Stimulated activated CD8-positive, alpha-beta memory T cell treated with anti-CD3 and anti-CD28 coated beads, Interleukin-4, amount 100 ng/mL, for 1 hour (primary cell): ENCODE measurements at places on chromosomes 5 and 9.

GRCh38 chr5:181167814-181168488 is 20.6 kb downstream of the OR2V2 start:
- no peak for DNase-seq

DNA sequence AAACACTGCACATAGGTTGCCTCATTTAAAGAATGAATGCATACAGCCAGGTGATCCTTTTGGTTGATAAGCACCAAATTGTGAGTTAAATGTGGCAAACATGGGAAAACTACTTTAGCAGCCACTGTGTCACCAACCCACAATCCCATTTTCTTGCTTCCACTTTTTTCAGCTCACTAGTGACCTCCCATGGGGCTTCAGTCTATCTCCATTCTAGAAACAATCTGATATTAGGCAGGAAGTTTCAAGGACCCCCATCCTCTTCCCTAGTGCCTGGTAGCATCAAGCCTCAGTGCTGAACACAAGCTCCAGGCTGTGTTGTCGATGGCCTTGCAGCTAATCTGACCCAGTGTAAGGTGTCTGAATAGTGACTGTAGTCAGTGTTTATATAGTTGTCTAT is 66.2 kb downstream of the PLPPR1 start:
- DNase-seq, result no peak

DNA sequence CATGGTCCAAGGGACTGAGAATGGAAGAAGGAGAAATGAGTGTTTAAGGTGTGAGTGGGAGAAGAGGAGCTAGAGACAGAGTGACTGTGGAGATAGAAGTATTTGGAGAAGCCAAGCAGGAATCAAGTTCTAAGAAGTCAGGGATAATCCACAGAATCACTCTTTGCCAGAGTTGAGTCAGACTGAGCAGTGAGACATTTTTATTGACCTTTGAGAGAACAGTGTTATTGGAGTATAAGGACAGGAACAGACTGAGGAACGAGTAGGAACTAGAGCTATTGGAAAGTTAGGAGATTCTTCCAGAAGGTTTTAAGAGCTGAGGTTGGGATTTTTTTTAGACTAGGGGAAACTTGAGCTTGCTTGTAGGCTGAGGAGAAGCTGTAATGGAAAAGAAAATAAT is 37.2 kb downstream of the RCL1 start:
- DNase-seq, result no peak

- DNase-seq, result no peak
These were observed 87.6 kb upstream of the FAM170A start for GRCh38 chr5:119541716-119542115.

DNA sequence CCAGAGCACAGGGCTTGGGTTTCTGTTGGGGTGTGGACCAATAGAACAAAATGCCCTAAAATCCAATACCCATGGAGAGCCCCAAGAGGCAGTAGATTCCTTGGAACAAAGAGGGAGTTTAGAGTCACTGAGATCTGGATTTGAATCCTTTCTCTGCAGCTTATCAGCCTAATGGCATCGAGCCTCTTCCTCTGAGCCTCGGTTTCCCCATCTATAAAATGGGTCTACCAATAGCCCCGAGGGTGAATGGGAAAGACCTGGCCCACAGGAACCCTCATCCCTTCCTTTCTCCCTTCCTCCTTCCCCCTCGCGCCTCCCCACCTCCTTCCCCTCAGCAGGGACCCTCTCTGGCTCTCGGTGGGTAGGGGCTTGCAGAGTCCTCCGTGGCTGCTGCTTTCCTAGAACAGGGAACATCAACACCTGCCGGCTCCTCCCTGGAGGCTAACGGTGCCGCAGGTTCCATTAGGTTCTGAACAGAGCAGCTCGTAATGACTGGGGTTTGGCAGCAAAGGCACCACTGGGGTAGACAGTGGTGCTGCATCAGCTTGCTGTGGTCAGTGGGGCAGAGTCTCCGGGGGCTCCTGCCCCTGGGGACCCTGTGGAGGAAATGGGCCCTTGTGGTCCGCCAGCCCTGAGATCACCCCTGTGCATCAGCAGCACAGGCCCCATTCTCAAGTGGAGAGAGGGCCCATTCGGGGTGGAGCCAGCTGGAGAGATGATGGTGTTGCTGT is 40.3 kb downstream of the NEK6 start:
- no peak for DNase-seq

- DNase-seq, result no peak
These were observed 78.0 kb upstream of the AGXT2 start for GRCh38 chr5:35125746-35126145.

GRCh38 chr5:116225281-116225922 is 140.6 kb downstream of the COMMD10 start:
- no peak for DNase-seq

DNA sequence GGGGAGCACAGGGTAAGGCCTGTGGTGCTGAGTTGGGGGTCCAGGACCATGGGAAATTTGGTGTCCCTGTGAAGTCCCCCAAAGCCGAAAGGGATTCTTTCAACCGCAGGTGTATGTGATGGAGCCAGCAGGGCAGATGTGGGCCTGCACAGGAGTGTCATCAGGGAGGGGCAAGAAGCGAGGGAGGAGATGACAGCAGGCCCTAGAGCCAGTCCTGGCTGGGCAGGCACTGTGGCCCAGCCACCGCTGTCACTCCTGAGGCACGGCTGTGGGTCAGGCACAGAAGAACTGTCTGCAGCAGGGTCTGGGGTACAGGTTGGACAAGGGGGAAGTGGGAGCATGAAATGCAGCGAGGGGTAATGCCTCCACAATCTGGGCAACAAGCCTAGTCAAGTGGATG is 4.8 kb downstream of the HK3 start:
- DNase-seq, result no peak

GRCh38 chr5:165108809-165109208 is 1603.4 kb downstream of the MAT2B start:
- no peak for DNase-seq

DNA sequence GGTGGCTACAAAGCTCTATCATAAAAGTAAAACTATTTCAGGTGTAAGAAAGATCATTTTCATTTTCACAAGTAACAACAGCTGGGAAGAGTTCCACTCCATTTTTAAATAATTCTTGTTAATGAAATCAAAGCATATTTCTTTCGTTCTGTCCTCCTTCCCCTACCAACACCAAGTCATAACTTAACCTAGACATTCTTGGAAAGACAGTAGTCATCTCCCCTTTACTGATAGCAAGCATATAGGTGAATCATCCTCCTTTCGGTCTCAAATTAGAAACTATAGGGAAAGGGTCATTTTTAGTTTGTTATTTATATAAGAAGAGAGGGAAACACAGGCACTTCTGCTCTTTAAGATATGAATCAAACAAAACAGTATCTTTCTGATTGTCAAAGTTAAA is 38.2 kb downstream of the MPDZ start:
- no peak for DNase-seq

DNA sequence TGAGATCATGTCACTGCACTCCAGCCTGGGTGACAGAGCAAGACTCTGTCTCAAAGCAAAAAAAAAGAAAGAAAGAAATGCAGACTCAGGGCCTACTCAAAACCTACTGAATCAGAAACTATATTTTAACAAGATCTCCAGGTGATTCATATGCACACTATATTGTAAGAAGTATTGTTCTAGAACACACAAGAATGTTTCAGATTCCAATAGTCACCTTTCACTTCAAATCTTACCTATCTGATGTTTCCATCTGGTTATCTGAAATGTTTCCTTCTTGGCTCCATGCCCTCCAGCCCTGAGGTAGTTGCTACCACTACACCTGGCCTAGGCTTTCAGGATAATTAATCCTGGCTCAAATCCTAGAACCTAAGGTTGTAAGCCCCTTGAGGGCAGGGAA is 36.8 kb upstream of the SNX2 start:
- DNase-seq, result no peak

DNA sequence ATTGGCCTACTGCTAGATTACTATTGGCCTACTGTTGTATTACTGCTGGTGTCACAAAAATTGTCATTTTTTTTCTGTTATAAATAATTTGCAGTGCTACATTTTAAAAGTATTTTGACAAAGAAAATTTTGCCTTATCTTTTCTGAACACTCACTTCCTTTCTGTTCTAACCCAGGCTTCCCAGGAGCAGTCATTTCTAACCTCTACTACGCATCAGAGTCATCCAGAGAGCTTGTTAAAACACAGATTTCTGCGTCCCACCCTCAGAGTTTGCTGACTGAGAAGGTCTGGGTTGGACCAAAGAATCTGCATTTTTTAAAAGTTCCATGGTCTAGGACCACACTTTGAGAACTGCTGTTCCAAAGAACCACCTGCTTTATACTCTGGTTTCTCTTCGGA is 306.1 kb downstream of the GLIS3 start:
- no peak for DNase-seq

DNA sequence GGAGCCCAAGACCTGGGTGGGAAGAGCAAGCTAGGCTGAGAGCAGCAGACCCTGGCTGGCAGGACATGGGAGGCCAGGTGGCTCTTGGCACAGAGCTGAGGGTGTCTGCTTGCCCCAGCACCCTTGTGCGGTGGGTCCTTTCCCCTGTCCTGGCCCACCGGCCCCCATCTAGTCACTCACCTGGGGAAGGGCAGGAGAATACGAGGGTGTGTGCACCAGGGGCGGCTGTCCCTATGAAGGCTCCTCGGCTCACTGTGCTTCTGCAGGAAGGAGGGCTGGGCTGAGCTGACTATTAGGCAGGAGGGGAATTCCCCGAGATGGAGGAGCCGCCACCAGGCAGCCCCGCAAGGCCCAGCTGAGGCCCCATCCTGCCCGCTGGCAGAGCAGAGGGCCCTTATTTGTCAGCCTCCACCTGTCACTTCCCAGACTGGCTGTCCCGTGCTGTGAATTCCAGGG is 6.1 kb upstream of the TNIP1 start:
- no peak for DNase-seq

DNA sequence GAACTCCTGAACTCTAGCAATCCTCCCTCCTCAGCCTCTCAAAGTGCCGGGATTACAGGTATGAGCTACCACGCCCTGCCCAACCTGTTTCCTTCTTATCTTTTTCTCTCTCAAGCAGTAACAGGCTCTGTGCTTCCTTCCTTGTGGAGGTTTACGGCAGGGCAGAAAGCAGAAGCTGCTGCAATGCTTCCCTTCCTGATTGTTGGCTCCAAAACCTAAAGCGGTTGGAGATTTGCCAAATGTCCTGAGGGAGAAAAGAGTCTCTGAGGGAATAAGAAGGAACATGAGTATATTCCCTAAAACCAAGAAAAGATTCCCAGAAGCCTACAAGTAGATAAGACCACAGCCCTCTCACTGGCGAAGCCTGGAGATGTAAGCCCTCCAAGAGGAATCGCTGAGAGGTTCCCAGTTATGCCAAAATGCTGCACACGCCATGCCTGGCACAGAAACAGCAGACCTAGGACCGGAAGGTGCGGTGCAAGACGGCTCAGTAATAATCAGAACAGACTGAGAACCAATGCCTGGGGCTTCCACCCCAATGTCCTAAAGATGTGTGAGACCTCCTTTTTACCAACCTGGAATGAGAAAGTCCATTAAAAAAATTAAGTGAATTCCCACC is 73.2 kb downstream of the APTX start:
- DNase-seq, result no peak

DNA sequence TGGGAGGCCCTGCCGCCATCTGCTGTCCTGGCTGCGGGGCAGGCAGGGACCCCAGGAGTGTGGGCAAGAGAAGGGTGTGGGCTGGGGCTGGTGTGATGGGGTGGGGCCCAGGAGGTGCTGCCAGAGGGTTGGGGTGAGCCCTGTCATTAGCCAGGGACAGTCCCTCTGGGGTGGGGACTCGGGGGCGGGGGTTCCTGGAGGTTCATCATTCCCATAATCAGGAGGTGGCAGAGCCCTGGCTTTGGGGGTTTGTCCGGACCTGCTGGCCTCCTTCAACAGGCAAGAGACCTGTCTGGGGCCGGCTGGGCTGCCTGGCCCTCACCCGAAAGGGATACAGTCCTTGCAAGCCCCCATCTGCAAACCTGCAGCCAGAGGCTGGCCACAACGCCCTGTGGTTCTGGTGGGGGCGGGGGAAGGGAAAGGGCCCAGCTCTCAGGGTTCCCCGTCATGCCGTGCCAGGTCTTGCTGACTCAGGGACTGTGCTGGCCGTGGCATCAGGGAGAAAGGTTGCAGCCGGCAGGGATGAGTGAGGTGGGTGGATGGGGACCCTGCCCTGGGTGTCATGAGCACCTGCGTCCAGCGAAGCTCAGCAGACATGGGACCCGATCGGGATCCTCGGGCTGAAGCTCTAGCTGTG is 65.2 kb downstream of the MRPL36 start:
- no peak for DNase-seq

- DNase-seq, result no peak
These were observed 61.3 kb upstream of the ELL2 start for GRCh38 chr5:96022971-96023370.

DNA sequence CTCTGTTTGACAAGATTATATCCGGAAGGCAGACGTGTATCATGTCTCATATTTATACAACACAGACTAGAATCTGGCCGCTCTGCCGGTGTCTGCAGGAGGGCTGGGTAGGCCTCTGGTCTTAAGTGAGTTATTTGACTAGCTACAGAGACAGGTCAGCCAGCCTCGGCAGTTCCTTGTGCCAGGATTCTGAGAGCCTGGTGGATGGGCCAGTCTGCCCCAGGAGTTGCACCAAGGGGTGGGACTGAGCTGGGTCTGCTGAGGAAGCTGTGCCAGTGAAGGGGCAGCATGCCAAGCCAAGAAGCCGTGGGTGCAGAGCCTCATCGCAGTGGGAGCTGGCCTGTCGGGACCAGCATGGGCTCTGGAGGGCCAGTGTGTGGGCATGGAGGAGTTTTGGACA is 7.1 kb downstream of the SNX18 start:
- no peak for DNase-seq

DNA sequence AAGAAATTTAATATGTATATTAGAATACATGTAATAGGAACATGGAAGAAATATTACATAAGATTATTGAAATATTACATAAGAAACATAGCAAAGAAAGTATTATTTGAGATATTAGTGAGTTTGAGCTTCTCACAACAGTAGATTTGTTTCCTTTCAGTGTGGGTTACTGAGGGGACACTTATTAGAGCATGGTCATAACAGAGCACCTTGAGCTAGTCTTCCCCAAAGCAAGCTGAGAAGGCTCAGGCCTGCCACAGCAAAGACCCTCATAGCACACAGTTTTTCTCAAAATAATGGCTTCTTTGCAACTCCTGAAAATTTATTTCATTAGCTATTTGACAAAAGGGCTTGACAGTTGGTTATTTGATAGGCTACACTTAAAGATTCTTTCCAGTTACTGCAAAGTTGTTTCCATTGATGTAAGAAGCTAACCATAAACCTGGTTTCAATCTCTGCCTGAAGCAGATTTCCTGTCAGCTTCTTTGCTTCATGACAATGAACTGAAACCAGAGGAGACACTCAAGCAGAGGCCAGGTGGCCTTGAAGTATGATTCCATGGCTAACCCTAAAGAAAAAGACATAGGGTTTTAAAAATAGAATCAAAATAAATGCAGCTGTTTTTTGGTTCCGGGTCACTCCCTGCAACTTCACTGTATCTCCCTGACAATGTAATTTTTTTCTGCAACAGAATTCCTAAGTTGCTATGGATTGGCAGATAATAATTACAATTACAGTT is 68.6 kb downstream of the ERMP1 start:
- DNase-seq, result no peak

DNA sequence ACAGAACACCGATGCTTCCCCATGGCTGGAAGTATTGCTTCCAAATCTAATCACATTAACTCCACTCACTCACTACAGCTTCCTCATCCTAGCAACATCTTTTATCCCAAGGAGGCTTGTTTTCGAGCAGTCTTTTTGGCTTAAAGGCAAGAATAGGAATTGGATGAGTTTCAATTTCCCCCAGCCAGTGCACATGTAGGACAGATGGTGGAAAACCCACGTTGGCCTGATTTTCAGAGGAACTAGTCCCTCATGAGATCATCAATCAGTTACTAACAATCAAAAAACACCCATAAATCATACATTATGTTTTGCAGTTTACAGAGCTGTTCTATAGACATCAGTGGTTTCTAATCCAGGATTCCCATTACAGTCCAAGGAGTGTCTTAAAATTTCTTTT is 48.5 kb upstream of the AGXT2 start:
- no peak for DNase-seq

- DNase-seq, result no peak
These were observed 35.2 kb upstream of the GLDC start for GRCh38 chr9:6680797-6681146.
